ENCODE measurements at places on chromosomes 7 and 10. TPM values are rescaled to one million over a fixed set of nuclear protein-coding genes. Genes with fewer than 3 reads are reported as not detected.

ABI1 gene
- total RNA-seq: 64.4 TPM

DNA sequence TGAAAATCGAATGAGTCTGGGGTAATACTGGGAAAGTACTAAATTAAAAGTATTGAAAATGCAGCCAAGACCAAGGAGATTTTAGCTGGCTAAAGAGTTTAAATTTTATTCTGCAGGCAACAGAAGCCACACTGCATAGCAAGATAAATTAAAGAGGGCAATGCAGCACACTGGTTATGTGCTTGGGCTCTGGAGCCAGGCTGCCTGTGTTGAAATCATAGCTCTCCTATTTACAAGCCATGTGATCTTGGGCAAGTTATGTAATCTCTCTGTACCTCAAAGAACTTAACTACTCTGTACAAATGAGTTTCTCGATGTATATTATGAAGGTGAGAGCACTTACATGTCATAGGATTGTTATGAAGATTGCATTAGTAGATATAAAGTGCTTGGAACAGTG, 9.9 kb downstream of the SLC25A13 start:
- no peak for DNase-seq

DNA sequence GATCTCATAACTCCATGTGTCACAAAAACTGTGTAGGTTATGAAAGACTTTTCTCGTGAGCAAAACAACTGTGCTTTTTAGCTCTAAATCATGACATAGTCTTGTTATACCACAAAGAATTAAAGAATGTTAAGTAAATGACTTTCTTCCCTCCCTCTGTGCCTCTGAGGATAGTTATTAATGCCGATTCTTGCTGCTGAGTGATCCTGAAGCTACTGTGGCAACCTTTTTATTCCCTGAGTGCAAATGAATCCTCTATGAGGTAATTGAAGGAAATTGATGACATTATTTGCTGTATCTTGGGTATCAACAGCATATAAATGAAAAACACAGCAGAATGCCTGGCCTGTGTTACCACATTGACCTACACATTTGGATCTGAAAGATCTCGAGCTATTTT, 142.2 kb upstream of the HDAC9 start:
- DNase-seq: no peak

DNA sequence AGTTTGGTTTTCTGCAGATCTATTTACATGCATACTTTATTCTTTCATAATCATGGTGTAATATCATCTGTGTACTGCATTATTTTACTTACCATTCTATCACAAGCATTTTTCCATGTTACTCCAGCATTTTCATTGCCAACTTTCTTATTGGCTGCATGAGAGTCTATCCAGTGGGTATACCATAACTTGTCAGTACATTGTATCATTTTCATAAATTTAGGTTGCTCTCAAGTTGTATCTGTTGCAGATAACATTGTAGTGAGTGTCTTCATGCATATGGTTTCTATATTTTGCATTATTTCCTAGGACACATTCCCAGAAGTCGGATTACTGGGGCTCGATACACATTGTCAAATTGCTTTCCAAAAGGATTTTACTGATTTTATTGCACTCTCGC, 87.2 kb upstream of the INSYN2A start:
- no peak for DNase-seq

DNA sequence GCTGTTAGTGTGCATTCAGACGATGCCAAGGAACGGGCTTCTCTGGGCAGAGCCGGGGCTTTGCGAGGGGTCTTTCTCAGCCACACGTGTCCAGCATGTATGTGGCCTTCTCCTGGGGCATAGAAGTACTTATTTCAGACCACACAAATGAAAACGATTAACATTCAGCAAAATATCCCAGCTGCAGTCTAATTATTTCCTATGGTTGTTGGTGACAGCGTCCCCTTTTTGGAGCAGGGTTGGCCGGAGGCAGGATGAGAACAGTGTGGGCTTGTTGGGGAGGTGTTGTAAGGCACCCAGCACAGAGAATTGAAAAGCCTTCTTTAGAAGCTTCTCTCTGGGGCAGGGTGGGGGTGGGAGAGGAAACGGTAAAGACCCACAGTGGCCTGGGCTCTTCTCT, 54.2 kb downstream of the PTPRE start:
- DNase-seq: no peak

DNA sequence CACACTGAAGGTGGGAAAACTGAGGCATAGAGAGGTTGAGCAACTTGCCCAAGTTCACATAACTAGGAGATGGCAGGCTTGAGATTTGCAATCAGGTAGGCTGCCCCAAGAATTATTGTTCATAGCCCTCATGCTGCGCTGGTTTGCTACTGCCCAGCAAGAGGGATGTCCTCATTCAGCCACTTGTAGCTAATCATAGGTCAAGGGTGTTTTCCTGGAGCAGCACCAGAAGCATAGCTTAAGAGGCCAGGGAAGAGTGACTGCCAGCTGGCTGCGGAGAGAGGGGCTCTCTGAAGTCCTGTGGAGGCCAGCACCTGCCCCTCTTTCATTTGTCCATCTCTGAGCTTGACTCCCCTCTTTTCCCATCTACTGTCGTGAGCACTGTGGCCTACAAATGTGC, 15.0 kb downstream of the CDHR3 start:
- no peak for DNase-seq

DNA sequence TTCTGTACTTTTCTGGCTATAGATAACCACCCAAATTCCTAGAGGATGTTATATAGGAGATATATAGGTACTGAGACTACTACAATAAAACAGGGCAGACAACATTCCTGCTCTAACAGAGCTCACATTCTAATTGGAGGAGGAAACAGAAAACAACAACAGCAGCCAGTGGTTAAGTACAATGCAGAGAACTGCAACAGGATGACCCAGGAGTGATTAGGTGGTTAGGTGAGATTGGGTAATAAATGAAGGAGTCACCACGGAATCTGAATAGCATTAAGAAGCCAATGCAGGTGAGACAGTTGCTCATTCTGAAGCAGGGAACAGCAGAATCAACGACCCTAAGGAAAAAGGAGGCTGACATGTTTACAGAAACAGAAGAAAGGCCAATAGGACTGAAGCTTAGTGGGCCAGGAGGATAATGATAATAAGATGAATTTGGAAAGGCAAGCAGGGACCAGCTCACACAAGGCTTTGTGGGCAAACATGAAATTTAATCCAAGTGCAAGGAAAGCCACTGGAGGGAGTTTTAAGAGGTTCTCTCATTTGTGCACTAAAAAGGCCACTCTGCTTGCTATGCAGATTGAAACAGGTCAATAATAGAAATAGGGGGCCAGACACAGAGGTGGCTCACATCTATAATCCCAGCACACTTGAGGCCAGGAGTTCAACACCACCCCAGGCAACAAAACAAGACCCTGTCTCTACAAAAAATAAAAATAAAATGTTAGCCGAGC, 16.9 kb upstream of the REEP3 start:
- no peak for DNase-seq

GRCh38 chr10:101538446-101538845, 49.6 kb downstream of the POLL start:
- no peak for DNase-seq

GRCh38 chr10:31314256-31315150, 4.5 kb upstream of the ZEB1 start:
- no peak for DNase-seq

- DNase-seq: no peak
Measured at GRCh38 chr7:26958834-26959233, 94.4 kb upstream of the SKAP2 start.

UCMA gene
- not detected for total RNA-seq

DNA sequence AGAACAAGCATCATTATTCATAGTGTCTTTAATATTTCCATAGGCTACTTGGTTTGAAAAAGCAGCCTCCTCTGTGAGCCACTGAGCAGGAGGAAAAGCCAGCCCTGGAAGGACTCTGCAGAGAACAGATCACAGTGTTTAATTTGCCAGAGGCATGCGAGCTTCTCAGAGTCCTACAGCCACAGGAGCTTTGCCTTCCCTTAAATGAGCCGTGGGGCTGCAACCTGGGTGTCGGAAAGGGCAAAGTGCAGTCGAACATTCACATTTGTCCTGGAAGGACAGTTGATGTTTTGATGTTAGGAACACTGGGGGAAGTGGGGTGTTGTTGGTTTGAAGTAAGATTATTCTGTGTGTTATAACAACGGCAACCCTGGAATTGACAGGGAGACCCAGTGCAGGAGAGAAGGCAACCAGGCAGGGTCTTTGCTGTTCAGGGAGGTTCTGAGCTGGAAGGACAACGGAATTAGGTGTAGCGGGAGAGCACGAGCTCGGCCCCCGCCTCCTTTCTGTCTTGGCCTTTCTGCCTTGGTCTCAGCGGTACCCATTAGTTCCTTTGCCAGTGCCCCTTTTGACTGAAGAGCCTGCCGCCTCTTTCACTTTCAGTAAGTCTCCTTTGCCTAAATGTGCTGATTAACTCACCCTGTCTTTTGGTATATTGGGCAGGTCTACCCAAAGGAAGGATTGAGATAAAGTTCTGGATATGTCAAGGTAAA, 192.3 kb upstream of the PITRM1 start:
- DNase-seq: no peak

- DNase-seq: no peak
Measured at GRCh38 chr10:29670761-29671160, 36.0 kb upstream of the SVIL start.

GRCh38 chr7:54679490-54679817, 79.6 kb downstream of the SEC61G start:
- DNase-seq: no peak

DNA sequence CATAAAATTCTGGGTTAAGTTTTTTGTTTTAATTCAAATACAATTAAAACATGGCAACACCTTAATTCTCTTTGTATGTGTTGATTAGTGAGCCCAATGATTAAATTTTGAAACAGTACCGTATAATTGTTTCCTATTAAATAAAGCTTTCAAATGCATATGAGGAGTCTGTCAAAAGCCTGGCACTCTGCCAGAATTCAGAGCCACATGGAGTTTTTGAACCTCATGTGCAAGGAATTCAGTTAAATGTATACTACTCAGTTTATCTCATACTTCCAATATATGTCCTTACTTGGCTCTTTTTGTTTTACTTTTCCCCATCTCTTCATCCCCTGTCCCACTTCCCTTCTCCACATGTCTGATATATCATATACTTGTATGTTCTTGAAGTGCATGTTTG, 165.6 kb upstream of the FAM3C start:
- DNase-seq: no peak

DNA sequence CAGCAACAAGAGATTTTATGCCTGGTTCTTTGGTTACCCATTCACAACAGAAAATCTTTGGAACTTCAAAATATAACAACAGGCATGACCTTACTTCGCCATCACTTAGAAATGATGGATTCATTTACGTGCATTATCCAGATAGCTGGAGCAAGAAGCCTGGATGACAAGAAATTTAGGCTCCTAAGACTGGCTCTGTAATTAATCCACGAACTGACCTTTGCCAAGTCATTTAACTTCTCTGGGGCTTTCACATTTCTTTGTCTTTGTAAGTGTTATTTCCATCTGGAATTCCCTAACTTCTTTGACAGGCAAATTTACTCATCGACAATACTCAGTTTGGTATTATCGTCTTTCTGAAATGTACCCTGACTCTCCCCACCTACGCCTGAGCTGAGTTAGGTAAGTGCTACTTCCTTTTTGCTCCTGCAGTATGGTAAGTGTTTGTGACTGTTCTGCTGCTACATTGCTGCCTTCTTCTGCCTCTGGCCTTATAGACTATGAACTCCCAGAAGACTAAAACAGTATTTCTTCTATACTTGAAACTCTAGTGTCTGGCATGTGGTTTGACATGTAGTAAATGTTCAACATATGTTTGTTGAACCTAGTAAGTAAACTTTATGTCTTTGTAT, 5.5 kb upstream of the MDFIC start:
- DNase-seq: no peak

GPR15LG gene
- total RNA-seq: not detected

VPS37D gene
- 26.1 TPM for total RNA-seq

GRID2IP gene
- 0.41 TPM for total RNA-seq

ARHGEF35 gene
- 0.82 TPM for total RNA-seq

DNA sequence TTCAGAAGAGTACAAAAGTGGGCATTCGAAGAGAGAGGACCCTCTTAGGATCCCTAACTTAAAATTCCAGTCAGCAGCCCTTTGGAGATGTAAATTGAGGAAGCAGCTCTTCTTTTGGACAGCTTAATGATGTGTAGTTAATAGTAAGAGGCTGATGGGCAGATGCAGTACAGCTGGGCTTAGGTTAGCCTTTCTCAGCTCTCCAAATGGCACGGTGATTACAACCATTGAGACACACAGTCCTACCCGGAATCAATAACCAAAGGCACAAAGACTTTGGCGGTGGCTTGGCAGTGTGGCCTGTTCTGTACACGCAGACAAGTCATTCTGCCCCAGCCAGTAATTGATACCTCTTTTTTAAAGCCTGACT, 26.8 kb downstream of the GAD2 start:
- no peak for DNase-seq

DNA sequence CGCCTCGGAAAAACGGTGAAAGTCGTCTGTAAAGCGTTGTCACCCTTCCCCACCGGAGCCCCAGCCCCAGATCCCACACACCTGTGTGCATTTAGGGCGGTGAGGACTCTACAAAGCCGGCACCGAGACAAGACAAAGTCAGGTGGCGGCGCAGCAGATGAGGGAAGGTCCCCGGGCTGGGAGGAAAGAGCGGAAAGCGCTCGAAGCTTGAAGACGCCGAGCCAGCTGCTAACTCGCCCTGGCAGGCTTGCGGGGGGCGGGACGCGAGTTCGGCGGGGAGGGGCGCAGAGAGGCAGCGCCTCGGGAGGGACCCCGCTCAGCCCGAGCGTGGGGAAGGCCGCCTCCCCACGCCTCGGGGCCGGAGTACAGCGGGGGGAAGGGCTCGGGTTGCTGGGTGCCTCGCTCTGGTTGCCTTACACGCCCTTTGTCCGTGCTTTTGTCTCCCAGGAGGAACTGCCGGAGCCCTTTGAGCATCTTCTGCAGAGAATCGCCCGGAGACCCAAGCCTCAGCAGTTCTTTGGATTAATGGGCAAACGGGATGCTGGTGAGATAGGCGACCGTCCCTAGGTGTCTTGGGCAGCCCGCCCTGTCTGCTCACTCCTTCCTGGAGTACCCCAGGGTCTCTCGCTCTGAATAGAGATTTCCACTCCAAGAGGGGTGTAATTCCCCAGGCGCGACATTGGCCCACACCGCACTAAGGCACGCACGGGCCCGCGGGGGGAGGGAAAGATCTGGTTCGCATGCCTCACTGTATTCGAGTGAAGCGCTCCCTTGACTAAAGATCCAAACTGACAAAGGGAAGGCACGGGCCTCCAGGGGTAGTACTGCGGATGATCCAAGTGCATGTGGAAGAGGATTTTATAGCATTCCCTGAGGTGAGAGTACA, 1.6 kb downstream of the TAC1 start:
- peak; percentile 13 for DNase-seq

LEP gene
- not detected for total RNA-seq

DNA sequence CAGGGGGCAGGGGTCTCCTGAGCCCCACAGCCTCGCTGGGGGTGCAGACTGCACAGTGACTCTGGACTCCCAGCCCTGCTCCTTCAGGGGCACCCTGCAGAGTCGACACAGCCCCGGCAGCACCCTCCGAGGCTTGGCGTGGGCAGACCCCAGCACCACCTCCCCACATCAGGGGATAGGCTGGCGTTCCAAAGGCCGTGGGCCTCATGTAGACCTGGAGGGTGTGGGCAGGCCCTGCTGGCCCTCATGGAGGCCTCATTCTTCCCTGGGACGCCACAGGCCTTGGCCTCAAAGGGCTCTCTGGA, 265.9 kb downstream of the ELFN1 start:
- DNase-seq: no peak

GRCh38 chr10:77836299-77836820, 90.2 kb downstream of the DLG5 start:
- DNase-seq: no peak

Data from frontal cortex (tissue), 4 donors.